ENCODE measurements at places on chromosomes 6 and 20. TPM values are rescaled to one million over a fixed set of nuclear protein-coding genes. Genes with fewer than 3 reads are reported as not detected.

GRCh38 chr20:59837623-59838394 lies 95.6 kb downstream of the SYCP2 start:
- no peak overlapping the region for H3K27ac ChIP-seq
- H3K36me3 ChIP-seq = no peaks in the 10 kb centered on the region
- peaks cover 41% of the 10 kb centered on the region for H3K27me3 ChIP-seq
- no peaks in the 10 kb centered on the region for H3K4me1 ChIP-seq
- DNase-seq = no peak

DNA sequence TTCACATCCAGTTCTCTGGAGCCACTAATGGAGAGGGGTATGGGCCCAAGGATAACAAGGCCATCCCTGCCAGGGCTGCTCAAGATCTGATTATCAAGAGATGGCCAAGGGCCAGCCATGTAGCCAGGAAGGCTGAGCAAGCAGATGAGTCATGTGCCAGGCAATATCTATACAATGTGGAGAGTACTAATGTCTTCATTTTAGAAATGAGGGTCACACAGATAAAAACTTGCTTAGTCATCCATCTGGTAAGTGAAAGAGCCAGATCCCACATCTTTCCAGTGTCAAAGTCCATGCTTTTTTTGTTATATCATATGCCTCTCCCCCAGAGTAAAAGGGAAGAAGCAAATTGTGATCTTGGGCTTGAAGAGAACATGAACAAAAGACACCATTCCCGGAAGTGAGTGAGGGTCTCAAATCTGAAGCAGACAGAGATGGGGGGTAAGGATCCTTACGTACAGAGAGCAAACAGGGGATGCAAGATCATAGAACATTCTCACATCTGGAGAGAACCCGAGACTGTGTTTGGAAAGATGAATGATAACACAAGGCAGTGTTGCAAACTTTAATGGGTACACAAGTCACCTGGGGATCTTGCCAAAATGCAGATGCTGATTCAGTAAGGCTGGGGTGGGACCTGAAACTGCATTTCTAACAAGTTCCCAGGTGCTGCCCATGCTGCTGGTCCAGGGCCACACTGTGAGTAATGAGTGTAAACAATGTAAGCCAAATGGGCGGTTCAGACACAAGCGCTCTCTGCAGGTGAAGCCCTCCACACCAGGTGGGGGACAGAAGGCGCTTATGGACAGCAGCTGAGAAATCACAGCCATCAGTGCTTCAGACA lies 20.0 kb upstream of the GSTA3 start:
- no peak overlapping the region for H3K27ac ChIP-seq
- no peak overlapping the region for H3K4me3 ChIP-seq
- H3K36me3 ChIP-seq = no peaks in the 10 kb centered on the region
- no peak for DNase-seq
- no peaks in the 10 kb centered on the region for H3K27me3 ChIP-seq

DNA sequence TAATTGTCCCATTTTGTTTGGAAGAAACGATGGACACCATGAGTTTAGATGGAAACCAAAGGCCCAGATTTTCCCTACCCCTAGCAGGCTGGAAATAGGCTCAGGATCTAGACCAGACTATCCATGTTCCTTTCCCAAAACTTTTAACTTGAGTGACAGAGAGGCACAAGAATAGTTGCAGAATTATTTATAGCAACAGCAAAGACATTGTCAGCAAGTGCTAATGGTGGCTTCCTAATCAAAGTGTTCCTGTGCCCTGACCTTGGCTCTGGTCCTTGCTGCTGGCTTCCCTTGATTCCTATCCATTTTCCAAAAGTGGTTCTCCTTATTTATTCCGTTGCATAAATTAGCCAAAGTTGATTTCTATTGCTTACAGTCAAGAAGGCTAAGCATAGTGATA lies 103.1 kb downstream of the RNGTT start:
- H3K27me3 ChIP-seq = no peaks in the 10 kb centered on the region
- no peaks in the 10 kb centered on the region for H3K4me1 ChIP-seq
- peaks cover 8% of the 10 kb centered on the region for H3K36me3 ChIP-seq
- H3K4me3 ChIP-seq = no peak overlapping the region

DNA sequence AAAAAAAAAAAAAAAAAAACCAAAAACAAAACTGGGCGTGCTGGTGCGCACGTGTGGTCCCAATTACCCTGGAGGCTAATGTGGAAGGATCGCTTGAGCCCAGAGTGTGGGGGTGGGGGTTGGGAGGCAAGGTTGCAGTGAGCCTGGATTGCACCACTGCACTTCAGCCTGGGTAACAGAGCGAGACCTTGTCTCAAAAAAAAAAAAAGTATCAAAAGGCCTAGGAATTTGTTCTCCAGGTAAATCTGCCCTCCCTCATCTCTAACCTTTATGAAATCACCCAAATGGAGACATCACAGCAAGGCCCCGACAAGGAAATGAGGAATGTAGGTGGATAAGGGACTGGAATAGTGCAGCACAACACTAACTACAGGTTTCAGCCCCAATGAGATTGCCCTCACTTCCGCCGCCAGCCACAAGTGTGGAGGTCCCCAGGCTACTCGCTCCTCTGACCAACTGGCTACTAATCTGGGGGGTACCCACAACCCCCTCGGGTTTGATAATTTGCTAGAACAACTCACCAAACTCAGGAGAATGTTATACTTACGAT lies 36.8 kb upstream of the DDR1 start:
- peaks cover 17% of the 10 kb centered on the region for H3K4me1 ChIP-seq
- H3K36me3 ChIP-seq = no peaks in the 10 kb centered on the region
- H3K27ac ChIP-seq = no peak overlapping the region
- no peak overlapping the region for H3K4me3 ChIP-seq
- H3K27me3 ChIP-seq = no peaks in the 10 kb centered on the region

GRCh38 chr6:154932515-154933027 lies 62.5 kb upstream of the TIAM2 start:
- no peak overlapping the region for H3K4me3 ChIP-seq
- no peaks in the 10 kb centered on the region for H3K36me3 ChIP-seq
- no peaks in the 10 kb centered on the region for H3K4me1 ChIP-seq
- DNase-seq = no peak
- H3K27me3 ChIP-seq = no peaks in the 10 kb centered on the region
- no peak overlapping the region for H3K27ac ChIP-seq

- H3K27me3 ChIP-seq = no peaks in the 10 kb centered on the region
- no peak overlapping the region for H3K4me3 ChIP-seq
- H3K27ac ChIP-seq = peak overlapping the region; percentile 66
Measured at GRCh38 chr20:5843054-5843592, 92.9 kb downstream of the SHLD1 start.

GRCh38 chr20:48921883-48922820 lies 641 bp downstream of the ARFGEF2 start:
- no peaks in the 10 kb centered on the region for H3K27me3 ChIP-seq
- peak overlapping the region; percentile 96 for H3K4me3 ChIP-seq
- H3K4me1 ChIP-seq = peaks cover 23% of the 10 kb centered on the region
- H3K27ac ChIP-seq = peak overlapping the region; percentile 88

IL20RA gene
- total RNA-seq = not detected

TNFRSF6B gene
- total RNA-seq = 2.5 TPM

PPP1R16B gene
- 87.6 TPM for total RNA-seq

- no peak within 1 kb of the TSS for H3K27ac ChIP-seq
- H3K27me3 ChIP-seq = peaks cover 7% of the 10 kb centered on the region
- DNase-seq = no peak
- no peak within 1 kb of the TSS for H3K4me3 ChIP-seq
- H3K4me1 ChIP-seq = peaks cover 16% of the 10 kb centered on the region
- no peaks in the 10 kb centered on the region for H3K36me3 ChIP-seq
Measured at GRCh38 chr6:44216677-44217331, at the start of gene MYMX. TSS of gene MYMX (plus strand) at chr6:44216926. CDS start at chr6:44217472, 546 bp downstream.

GRCh38 chr6:15754706-15755079 lies 91.9 kb upstream of the DTNBP1 start:
- no peaks in the 10 kb centered on the region for H3K27me3 ChIP-seq
- H3K27ac ChIP-seq = no peak overlapping the region
- no peaks in the 10 kb centered on the region for H3K4me1 ChIP-seq
- H3K4me3 ChIP-seq = no peak overlapping the region

PDE7B gene
- total RNA-seq = 0.34 TPM

WFDC13 gene
- total RNA-seq = not detected

GRCh38 chr20:54772893-54773642 lies 297.7 kb downstream of the DOK5 start:
- H3K27ac ChIP-seq = no peak overlapping the region
- H3K4me1 ChIP-seq = no peaks in the 10 kb centered on the region
- DNase-seq = no peak
- H3K27me3 ChIP-seq = peaks cover 4% of the 10 kb centered on the region
- H3K36me3 ChIP-seq = no peaks in the 10 kb centered on the region

GRCh38 chr6:14129575-14129974 lies 12.0 kb downstream of the CD83 start:
- no peak overlapping the region for H3K27ac ChIP-seq
- peaks cover 11% of the 10 kb centered on the region for H3K4me1 ChIP-seq
- peak; percentile 14 for DNase-seq
- H3K27me3 ChIP-seq = no peaks in the 10 kb centered on the region
- H3K36me3 ChIP-seq = peaks cover 37% of the 10 kb centered on the region

DNA sequence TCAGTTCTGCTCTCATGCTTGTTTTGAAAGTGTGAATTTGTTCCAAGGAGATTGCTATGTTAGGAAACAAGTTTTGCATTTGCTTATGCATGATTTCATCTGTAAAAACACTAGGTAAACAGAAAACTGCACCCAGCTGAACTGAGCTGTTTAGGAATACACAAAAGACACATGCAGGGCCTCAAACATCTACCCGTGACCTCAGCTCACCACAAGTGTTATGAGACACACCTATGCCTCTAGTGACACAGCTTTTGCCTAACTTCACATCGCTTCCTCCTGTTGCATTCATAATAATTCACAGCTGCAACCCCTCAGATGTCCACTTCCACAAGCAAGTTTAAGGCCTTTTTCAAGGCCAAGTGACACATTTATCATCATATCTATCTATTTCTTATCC lies 98.0 kb upstream of the SLC24A3 start:
- H3K4me1 ChIP-seq = no peaks in the 10 kb centered on the region
- no peaks in the 10 kb centered on the region for H3K36me3 ChIP-seq
- H3K27ac ChIP-seq = no peak overlapping the region
- no peak overlapping the region for H3K4me3 ChIP-seq
- DNase-seq = no peak

- H3K27ac ChIP-seq = no peak overlapping the region
- DNase-seq = no peak
- H3K4me1 ChIP-seq = no peaks in the 10 kb centered on the region
- no peaks in the 10 kb centered on the region for H3K27me3 ChIP-seq
- no peak overlapping the region for H3K4me3 ChIP-seq
- peaks cover 4% of the 10 kb centered on the region for H3K36me3 ChIP-seq
Measured at GRCh38 chr6:11129908-11130565, 18.5 kb upstream of the ERVFRD-1 start.

GRCh38 chr6:96923400-96923799 lies 1.1 kb upstream of the KLHL32 start:
- no peaks in the 10 kb centered on the region for H3K36me3 ChIP-seq
- peak overlapping the region; percentile 72 for H3K4me3 ChIP-seq
- no peaks in the 10 kb centered on the region for H3K27me3 ChIP-seq
- DNase-seq = no peak
- peaks cover 17% of the 10 kb centered on the region for H3K4me1 ChIP-seq

GRCh38 chr6:13766201-13766634 lies 48.1 kb downstream of the MCUR1 start:
- H3K27ac ChIP-seq = no peak overlapping the region
- no peaks in the 10 kb centered on the region for H3K27me3 ChIP-seq
- no peaks in the 10 kb centered on the region for H3K36me3 ChIP-seq
- no peak overlapping the region for H3K4me3 ChIP-seq
- no peak for DNase-seq

DNA sequence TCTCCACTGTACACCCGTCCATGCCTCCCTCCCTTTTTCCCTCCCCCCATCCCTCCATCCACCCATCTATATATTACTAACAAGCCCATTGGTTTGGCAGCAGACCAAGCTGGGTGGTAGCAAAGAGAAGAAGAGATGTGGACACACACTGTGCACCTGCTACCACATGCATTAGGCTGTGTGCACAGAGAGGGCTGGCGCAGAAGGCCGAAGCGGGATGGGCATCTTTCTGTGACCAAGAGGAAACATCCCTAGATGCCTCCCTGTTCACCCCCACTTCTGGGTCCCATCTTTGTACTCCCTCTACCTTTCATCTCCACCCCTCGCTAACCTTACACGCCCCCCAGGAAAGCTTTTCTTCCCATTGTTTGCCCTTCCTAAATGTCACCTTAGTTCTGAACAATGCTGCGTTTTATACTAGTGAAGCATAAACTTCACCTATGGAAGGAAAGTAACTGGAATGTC lies 64.9 kb upstream of the AFDN start:
- no peaks in the 10 kb centered on the region for H3K27me3 ChIP-seq
- H3K4me3 ChIP-seq = no peak overlapping the region
- H3K27ac ChIP-seq = no peak overlapping the region

DNA sequence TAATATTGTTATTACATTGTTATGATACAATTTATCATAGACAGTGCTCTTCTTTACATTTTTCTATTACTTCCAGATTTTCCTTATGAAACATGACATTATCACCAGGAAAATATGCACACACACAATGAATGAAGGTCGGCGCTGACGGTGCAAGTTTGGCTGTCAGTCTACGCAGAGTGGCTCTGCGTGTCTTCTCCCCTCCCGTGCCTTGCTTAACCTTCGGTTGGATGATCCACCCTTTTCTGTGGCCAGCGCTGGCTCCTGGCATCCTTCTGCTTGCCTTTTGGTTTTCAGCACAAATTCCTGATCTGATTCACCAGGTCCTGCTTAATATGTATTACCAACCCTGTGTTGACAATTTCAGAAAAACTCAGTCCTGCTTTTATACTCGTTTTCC lies 157.4 kb downstream of the TSHZ2 start:
- H3K4me1 ChIP-seq = no peaks in the 10 kb centered on the region
- no peaks in the 10 kb centered on the region for H3K36me3 ChIP-seq
- DNase-seq = no peak
- H3K27me3 ChIP-seq = no peaks in the 10 kb centered on the region

- no peaks in the 10 kb centered on the region for H3K27me3 ChIP-seq
- H3K36me3 ChIP-seq = peaks cover 59% of the 10 kb centered on the region
- no peak overlapping the region for H3K27ac ChIP-seq
- H3K4me1 ChIP-seq = no peaks in the 10 kb centered on the region
- DNase-seq = no peak
Measured at GRCh38 chr6:105317607-105318533, 85.0 kb downstream of the PREP start.

GRCh38 chr6:157713451-157714152 lies 109.4 kb upstream of the SNX9 start:
- no peaks in the 10 kb centered on the region for H3K36me3 ChIP-seq
- DNase-seq = no peak
- no peaks in the 10 kb centered on the region for H3K27me3 ChIP-seq
- H3K27ac ChIP-seq = no peak overlapping the region
- H3K4me3 ChIP-seq = no peak overlapping the region
- no peaks in the 10 kb centered on the region for H3K4me1 ChIP-seq

- no peaks in the 10 kb centered on the region for H3K27me3 ChIP-seq
- no peaks in the 10 kb centered on the region for H3K4me1 ChIP-seq
- H3K4me3 ChIP-seq = no peak overlapping the region
- no peak overlapping the region for H3K27ac ChIP-seq
Measured at GRCh38 chr20:13382786-13383185, 161.7 kb downstream of the ISM1 start.

DNA sequence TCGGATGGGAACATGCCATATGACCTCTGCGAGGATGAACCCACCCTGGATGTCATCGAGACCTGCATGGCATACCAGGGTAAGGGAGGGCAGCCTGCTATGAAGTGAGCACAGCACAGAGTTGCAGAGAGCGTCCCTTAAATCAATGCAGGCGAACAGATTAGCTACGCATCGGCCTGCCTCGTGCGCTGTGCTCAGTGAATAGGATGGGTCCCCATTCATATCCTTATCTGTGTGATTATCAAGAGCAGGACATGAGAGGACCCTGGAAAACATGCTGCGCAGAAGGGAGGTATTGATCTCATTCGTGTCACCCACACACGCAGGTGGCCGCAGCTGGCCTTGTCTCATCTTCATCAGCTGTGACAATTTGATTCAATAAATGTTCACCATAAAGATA lies 25.6 kb upstream of the FAM83D start:
- no peak for DNase-seq
- H3K36me3 ChIP-seq = peaks cover 82% of the 10 kb centered on the region
- H3K4me3 ChIP-seq = no peak overlapping the region
- no peaks in the 10 kb centered on the region for H3K27me3 ChIP-seq

Data from CD4-positive, alpha-beta T cell (primary cell).